C1 segment of cervical spinal cord (tissue), 14 donors: ENCODE measurements at places on chromosomes 11 and 22.

DNA sequence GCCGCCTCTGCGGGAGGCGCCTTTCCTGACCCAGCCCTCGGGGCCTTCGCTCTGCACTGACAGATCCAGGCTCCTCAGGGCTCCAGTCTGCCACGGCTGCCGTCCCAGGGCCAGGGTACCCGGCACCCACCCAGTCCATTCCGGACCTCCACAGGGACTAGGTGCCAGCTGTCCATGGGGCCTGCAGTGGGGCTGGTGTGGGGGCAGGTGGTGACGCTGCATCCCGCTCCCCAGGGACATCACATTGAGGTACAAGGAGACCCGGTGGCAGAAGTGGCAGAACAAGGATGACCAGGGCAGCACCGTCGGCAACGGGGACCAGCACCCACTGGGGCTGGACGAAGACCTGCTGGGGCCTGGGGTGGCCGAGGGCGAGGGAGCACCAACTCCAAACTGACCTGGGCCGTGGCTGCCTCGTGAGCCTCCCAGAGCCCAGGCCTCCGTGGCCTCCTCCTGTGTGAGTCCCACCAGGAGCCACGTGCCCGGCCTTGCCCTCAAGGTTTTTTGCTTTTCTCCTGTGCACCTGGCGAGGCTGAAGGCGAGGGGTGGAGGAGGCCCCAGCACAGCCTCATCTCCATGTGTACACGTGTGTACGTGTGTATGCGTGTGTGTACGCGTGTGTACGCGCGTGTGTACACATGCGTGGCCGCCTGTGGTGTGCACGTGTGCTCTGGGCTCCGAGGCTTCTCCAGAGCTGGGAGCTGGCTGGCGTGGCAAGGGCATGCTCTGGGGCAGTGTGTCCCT, 16.7 kb downstream of the RNH1 start:
- DNase-seq = no peak

GRCh38 chr11:73173755-73174494, 31.8 kb upstream of the FCHSD2 start:
- DNase-seq = no peak

DNA sequence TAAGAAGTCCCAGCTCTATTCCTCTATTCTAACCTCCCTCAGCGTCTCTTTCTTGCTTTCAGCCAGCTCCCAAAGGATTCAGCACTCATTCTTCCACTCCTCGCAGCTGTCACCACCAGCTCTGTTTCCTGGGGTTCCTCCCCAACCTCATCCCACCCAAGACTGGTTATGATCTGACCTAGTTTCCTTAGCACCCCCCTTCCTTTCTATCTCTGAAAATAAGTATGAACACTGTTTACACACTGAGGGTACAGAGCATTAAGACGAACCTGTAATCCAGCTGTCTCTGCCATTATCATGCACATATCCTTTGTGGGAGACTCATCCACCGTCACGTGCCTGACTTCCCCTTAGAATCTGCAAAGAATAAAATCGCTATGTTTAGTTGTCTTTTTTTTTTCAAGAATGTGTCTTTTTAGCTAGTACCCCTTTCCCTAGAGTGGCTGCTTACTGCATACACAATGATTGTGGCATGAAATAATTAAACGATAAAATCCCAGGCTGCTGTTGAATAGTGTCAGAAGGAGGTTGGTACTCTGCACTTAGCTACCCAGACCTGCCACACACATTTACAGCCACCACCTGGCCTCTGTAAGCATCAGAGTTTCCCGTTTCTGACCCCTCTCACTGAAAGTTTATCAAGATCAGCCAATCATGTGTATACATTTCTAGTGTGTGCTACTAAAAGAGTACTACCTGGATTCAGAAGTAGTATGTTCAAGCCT, 26.9 kb upstream of the CSTF3 start:
- no peak for DNase-seq

- DNase-seq = no peak
Observed at GRCh38 chr22:21927174-21927823, 25.3 kb downstream of the PPM1F start.

DNA sequence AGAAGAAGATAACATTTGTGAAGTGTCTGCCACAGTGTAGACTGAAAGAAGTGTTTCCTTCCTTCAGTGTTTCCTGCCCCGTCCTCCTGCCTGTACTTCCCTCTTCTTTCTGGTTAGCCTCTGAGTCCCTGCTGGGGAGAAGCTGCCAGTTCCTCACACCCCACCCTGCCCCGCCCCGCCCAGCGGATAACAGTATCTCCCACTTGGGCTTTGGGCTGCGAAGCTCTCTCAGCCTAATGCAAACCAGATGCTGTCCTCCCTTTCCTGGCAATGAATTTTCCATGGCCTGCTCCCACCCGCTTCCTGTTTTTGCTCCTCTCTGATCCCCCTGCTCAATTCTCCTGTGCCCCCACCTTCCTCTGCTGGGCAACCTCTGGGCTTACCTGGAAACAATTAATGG, 5.2 kb upstream of the RAB3IL1 start:
- no peak for DNase-seq

DNA sequence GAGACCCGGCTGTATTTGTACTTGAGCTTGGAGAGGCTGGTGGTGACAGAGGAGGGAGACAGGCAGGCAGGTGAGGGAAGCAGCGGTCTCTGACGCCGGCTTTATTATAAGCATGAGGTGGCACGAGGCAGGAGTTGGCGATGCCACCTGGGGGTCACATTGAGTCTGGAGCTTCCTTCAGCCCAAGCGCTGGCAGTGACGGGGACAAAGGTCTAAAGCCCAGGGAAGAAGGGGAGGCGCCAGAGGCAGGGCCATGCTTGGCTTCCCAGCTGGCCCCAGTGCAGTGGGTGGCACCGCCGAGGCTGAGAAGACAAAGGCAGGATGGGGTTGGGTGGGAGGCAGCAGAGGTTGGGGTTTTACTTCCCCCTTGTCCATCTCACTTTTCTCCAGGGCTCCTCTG, 4.5 kb downstream of the FXYD2 start:
- no peak for DNase-seq

DNA sequence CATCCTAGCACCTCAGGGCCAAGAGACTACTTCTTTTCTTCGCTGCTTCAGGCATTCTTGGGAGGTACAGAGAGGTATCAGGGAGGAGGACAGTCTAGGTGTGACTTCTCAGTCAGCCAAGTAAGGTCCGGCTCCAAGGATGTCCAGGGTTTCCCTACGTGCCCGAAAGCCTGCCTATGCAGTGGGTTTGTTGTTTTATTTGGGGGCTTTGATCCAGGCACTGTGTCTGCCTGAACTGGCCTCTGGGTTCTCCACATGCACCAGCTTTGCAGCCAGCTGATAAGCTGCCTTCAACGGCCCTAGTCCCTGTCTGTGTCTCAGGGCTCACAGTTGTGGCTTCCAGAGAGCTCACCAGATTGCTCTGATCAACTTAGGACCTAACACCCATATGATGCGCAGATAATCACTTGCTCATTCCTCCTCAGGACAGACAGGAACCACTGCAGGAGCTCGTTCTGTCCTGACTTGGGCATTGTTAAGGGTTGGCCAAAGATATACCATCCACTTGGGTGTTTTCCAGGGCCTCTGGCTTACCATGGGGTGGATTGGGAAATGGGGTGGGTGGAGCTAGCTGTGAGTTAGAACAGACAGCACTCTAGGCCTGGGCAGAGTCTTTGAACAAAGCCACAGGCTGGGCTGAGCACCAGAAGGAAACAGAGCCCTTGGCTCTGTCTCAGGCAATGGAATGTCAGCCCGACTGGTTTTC, 45.5 kb upstream of the CRYBB3 start:
- DNase-seq = peak; percentile 33

DNA sequence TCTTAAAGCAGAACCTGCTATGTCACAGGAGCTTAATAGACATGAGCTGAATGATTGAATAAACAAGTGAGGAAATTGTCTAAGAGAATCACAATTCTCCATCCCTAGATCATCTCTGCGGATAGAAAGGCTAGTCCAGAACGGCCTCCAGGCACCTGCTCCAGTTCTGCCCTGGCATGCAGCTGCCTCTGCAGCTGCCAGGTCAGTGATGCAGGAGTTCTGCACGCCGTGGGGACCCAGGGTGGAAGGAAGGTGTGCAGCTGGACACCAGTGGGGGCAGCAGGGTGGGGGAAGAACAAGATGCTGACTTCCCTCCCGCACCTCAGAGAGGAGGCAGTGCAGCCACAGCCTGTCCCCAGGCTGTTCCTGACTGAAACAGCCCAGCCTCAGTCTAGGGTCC, 192.1 kb upstream of the NCAM1 start:
- no peak for DNase-seq

DNA sequence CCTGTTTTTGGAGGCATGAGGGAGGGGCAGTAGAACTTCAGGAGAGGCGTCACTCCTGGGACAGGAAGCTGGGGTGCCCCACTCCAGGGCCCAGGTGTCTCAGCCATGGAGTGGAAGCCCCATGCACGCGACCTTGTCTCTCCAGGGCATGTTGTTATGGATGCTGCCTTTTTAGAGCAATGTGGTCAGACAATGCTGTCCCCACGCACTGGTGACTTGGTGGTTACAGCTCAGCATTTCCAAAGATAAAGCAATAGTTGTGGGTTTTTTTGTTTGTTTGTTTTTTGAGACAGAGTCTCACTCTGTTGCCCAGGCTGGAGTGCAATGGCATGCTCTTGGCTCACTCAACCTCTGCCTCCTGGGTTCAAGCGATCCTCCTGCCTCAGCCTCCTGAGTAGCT, 22.3 kb downstream of the EIF4G2 start:
- no peak for DNase-seq

- no peak for DNase-seq
Observed at GRCh38 chr11:120974965-120975364, 48.9 kb upstream of the TBCEL start.

GRCh38 chr22:39429186-39429585, 27.6 kb upstream of the MGAT3 start:
- no peak for DNase-seq

- DNase-seq = no peak
Observed at GRCh38 chr11:59259047-59259446, 46.3 kb upstream of the MPEG1 start.

DNA sequence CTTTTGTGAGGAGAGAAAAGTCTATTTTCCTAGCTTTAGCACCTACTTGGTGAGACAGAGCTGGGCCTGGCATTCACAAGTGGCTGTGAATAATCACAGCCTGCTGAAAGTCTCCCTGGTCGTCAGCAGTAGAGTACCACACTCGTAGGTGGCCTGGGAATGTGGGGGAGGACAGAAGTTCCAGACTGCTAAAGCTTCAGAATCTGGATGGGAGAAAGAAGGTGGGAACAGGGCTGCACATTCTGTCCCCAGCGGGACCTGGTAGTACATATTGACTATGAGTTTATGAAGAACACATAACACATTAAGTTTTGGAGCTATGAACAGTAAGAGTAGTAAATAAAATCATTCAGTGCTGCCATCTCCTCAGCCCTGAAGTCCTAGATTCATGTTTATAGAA, 19.0 kb upstream of the LIMK2 start:
- DNase-seq = no peak

DNA sequence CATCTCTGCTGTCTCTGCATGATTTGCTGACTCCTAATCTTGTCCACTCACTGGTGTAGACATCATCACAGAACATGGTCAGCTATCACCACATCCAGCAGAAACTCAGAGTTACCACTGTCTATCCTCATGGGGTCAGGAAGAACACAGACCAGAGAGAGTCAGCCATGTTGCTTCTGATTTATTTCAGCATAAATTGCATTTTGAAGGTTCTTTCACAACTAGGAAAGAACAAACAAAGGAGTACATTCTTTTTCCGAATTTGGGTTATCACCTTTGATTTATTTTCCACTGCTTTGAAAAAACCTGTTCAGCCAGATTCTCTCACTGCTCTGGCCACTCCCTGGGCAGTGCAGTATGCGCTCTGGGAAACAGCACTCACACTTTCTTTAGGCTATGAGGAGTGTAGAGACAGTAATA, 172.0 kb upstream of the MTMR2 start:
- DNase-seq = no peak

GRCh38 chr11:62705413-62705812, 1.8 kb downstream of the BSCL2 start:
- no peak for DNase-seq

GRCh38 chr11:13000116-13000515, 9.0 kb upstream of the RASSF10 start:
- DNase-seq = no peak

DNA sequence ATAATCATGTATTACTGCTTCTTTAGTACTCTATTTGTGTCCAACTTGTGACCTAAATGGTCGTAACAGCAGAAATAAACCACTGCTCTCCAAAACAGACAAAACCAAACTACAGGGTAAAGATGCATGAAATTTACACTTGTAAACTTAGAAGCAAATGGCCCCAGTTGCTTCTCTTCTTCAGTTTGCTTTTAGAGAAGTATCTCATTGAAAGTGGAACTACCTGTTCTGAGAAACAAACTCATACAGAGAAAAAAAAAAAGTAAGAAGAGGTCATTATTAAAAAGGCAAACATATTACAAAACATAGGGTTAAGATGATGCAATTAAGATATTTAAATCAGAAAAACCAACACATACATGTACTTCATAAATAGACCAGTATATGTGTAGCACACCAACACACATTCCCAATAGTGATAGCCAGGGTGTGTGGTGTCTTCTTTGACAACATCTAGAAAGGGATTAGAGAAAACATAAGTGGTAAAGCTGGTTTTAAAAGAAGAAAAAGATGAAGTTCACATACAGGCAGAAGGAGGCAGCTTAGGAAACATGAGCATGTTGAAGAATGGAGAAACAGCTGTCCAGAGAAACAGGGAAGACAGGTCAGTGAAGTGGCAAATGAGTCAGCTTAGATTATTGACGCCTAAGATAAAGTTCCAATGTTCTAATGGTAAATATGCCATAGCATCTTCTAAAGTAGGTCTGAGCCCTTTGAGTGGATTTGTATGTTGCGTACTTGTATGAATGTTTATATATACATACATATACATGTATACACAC, 844.7 kb upstream of the CCDC90B start:
- DNase-seq = no peak

DNA sequence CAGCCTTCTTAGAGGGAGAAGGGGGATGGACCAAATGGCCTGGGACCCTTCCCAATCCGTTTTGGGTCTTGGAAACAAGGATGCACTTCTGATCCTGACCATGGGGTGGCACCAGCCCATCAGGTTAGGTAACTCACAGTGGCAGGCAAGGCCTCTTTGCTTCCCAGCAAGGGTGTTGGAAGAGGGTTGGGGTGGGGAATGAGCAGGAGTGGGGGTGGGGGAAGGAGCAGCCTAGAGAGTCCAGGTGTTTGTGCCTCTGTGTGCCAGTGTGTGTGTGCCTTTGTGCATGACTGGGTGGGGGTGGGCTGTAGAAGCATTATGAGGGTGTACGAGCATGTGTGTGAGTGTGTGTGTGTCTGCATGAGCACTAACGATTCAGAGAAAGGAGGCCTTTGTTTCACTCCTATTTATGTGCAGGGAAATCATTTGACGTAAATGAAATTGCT, 213.1 kb downstream of the INSC start:
- no peak for DNase-seq
